Astrocyte of the hippocampus (primary cell): ENCODE measurements at places on chromosomes 2 and 18.
A peak's percentile ranks its signal among the peaks of the same experiment; 100 is the strongest.

DNA sequence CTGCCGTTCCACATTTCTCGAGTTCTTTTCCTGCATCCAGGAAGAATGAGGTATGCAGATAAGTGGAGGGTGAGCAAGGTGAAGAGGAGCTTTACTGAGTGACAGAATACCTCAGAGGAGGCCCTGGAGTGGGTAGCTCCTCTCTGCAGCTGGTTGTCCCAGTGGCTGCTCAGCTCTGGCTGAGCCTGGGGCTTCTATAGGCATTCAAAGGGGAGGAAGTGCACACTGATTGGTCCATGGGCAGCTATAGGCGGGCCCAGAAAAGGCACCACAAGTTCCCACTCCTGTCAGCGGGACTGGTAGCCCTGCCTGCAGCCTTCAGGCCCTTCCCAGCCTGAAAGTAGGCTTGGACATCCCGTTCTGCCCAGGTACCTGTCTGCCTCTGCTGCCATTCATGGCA lies 94.7 kb downstream of the DOK6 start:
- no peak for DNase-seq

DNA sequence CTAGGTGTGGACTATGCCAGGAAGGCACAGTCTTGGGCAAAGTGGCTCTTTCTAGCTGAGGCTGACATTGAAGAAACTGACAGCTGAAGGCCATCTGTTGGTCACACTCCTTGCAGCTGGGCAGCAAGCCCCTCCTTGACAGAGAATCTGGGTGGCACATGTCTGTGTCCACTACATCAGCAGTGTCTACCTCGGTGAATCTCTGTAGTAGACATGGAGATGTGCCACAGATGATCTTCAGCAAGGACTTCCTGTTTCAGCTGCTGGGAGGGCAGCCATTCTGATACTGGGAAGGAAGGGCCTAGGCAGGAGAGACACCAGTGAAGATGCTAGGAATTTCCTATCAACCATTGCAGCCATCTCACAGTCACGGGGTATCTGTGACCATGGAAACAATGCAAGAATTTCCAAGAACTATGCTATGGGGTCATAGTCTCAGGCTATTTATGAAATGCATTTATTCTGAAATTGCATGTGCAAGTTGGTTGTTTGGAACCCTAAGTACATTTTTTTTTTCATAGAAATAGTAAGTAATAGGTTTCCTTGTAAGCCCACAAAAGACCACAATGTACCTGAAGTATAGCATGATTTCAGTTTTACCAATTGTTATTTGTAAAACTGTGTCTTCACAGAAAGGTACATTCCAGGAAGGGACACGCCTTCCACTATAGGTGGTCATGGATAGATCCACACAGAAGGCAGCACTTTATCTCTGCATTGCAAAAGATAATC lies 63.8 kb upstream of the DARS1 start:
- no peak for DNase-seq

GRCh38 chr2:138711812-138712211 lies 68.4 kb downstream of the NXPH2 start:
- no peak for DNase-seq

GRCh38 chr2:203340791-203341487 lies 12.7 kb downstream of the ABI2 start:
- peak; percentile 94 for DNase-seq

GRCh38 chr2:167943897-167944296 lies 303.5 kb downstream of the STK39 start:
- DNase-seq = peak; percentile 79

DNA sequence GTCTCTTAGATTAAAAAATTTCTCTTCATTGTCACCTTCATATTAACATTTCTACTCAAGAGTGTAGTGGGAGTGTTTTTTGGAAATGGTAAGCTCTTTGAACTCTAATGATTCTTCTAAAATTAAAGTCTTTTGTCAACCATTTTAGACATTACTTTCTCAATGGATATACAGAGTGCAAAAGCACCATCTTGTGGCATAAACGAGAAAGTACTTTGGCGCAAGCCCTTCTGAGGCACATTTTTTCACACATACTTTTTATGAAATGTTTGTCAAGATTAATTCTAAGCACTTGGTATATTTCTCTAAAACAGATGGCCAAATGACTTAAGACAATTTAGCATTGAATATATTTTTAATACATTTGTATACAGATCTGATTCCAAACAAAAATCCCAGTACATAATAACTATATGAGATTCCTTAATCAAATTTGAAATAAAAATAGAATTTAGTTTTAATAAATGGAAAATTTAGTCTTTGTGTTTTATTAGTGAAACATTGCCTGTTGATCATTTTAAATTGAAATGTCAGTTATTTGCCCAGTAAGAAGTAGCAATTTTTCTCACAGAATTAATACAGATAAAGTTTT lies 63.3 kb upstream of the GALNT5 start:
- DNase-seq = peak; percentile 80

GRCh38 chr2:179826297-179826696 lies 35.1 kb downstream of the ZNF385B start:
- DNase-seq = no peak

GRCh38 chr2:171522052-171522787 lies at the start of gene CYBRD1:
Gene CYBRD1, plus strand, starts transcription at chr2:171522474. Its CDS starts 72 bp downstream, at chr2:171522546.
- peak; percentile 90 for DNase-seq

DNA sequence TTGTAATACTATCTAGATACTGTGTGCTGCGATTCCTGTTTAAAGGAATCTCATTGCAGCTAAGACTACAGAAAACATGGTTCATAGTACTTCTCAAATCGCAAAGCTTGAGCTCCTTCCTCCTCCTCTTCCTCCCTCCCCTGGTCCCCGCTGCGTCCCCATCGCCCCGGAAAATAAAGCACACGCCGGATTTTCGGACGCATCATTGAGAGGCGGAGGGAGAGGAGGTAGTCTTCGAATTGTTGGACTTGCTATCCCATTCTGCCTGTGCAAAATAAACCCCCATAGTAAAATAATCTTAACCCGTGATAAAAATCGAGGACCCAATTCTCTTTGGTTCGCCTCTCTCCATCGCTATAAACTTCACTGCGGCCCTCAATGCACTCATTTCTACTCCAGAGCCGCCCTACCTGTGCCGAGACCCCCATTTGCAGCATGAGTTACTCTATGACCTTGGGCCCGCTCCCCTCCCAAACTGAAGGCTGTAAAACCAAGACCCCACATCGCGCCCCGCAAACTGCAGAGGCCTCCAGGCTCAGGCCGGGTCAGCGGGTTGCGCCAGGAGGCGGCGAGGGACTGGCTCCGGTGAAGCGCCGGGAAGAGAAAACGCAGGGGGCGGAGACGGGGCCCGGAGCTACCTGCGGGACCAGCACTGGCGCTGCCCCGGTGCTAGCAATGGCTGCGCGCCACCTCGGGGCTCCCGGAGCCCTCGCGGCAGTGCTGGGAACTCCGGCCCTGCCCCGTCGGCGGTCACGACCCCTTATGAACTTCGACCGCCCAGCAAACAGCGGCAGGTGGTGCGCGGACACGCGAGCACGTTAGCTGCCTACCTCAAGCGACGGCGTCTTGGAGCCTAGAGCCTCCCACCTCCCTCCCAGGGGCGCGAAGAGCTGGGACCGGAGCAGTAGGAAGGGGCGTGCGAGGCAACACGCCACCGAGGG lies 649 bp downstream of the ESCO1 start:
- DNase-seq = peak; percentile 22

DNA sequence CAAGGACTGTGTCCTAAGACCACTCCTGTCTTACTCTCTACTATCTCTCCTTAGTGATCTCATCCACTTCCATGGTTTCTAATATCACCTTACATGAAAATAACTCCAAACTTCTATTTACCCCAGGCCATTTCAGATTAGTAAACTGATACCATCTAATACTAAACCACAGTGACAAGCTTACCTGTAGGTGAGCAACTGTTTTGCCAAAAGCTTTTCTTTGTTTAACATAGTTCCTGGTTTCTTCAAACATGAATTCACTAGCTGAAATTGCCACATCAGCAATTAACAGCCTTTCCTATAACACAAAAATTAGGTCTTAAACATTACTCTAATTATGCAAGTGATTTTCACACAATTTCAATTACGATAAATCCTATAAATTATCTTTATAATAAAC lies 22.1 kb downstream of the ACADL start:
- no peak for DNase-seq
